ENCODE measurements at places on chromosomes 5 and 9.

GRCh38 chr9:107949061-107949460, 459.5 kb upstream of the KLF4 start:
- no peak for DNase-seq

DNA sequence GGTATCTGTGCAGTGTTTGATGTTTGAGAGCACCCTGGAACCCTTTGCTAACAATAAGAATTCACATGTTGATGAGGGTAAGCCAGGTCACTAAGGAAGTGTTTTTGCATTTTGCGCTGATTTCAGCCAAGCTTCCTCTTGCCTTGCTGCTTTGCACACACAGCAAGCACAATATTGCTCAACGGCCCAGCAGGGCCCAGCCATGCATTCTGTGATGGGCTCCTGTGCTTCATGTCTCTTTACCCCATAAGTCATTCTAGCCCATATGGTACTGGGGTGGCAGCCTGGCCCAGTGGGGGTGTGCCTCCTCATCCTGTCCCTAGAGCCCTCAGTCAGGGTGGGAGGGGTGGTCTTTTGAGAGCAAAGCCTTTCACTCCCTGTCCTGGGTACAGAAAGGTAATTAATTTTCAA, 481.3 kb downstream of the GADD45G start:
- DNase-seq: no peak

GRCh38 chr9:79430619-79431018, 141.1 kb upstream of the TLE4 start:
- no peak for DNase-seq

GRCh38 chr9:127999461-127999860, 18.7 kb upstream of the EEIG1 start:
- DNase-seq: no peak

GRCh38 chr9:38003230-38003629, 65.8 kb downstream of the SHB start:
- DNase-seq: no peak

Measured in GM12891 (cell line).